ENCODE measurements at places on chromosomes 3 and 15. TPM values are rescaled to one million over a fixed set of nuclear protein-coding genes. Genes with fewer than 3 reads are reported as not detected.

DNA sequence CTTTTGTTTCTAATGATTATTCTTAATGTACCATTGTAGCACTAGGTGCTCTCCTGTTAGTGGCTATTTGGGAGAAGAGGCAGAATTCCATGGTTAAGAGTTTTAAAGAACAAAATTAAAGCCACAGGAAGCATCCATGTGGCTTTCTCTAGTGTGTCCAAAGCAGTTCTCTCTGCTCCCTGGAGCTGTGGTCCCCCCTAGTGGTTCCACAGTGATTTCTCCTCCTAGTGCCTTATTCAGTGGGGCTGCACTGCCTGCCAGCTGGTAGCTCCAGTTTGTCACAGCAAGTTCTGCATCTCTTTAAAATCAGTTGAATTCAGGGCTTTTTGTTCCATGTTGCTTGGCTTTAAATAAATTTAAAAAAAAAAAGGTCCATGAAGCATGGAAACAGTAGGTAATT, 39.6 kb upstream of the FAM98B start:
- H3K27me3 ChIP-seq: no peaks in the 10 kb centered on the region
- no peaks in the 10 kb centered on the region for H3K4me1 ChIP-seq
- no peak overlapping the region for H3K27ac ChIP-seq
- DNase-seq: no peak

- H3K27me3 ChIP-seq: no peaks in the 10 kb centered on the region
- no peaks in the 10 kb centered on the region for H3K36me3 ChIP-seq
- H3K27ac ChIP-seq: no peak overlapping the region
- H3K4me1 ChIP-seq: no peaks in the 10 kb centered on the region
- no peak for DNase-seq
- H3K4me3 ChIP-seq: no peak overlapping the region
Measured at GRCh38 chr3:132292042-132292441, 25.2 kb upstream of the ACP3 start.

- no peak overlapping the region for H3K4me3 ChIP-seq
- no peaks in the 10 kb centered on the region for H3K27me3 ChIP-seq
- no peak overlapping the region for H3K27ac ChIP-seq
- H3K4me1 ChIP-seq: no peaks in the 10 kb centered on the region
Measured at GRCh38 chr15:69444686-69445085, 7.9 kb upstream of the RPLP1 start.

DNA sequence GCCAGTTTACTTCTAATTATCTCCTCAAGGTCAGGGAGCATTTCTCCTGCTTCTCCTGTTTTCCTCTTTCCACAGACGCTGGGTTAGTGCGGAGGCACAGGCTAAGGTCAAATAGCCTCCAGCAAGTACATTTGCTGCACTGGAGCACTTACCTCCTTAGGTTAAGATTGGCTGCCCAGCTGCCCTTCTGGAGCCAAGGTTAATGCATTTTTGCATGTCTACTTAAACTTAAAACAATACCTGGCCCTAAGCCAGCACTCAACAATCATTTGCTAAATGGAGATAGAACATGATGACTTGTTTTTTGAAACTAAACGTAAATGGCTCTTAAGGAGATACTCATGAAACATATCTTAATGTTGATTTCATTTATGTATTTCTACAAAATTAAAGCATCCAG, 83.5 kb downstream of the SSR3 start:
- no peak overlapping the region for H3K4me3 ChIP-seq

GRCh38 chr15:61687124-61687523, 373.1 kb downstream of the VPS13C start:
- DNase-seq: no peak
- no peak overlapping the region for H3K27ac ChIP-seq
- H3K4me3 ChIP-seq: no peak overlapping the region
- no peaks in the 10 kb centered on the region for H3K4me1 ChIP-seq
- no peaks in the 10 kb centered on the region for H3K27me3 ChIP-seq

- H3K36me3 ChIP-seq: no peaks in the 10 kb centered on the region
- no peaks in the 10 kb centered on the region for H3K27me3 ChIP-seq
- H3K4me3 ChIP-seq: no peak overlapping the region
- H3K4me1 ChIP-seq: no peaks in the 10 kb centered on the region
- H3K27ac ChIP-seq: no peak overlapping the region
Measured at GRCh38 chr15:38349251-38349650, 96.6 kb downstream of the SPRED1 start.

- no peak overlapping the region for H3K27ac ChIP-seq
- no peaks in the 10 kb centered on the region for H3K4me1 ChIP-seq
- no peak for DNase-seq
- no peak overlapping the region for H3K4me3 ChIP-seq
- no peaks in the 10 kb centered on the region for H3K36me3 ChIP-seq
Measured at GRCh38 chr15:38042707-38043445, 108.4 kb downstream of the TMCO5A start.

- no peak overlapping the region for H3K27ac ChIP-seq
- H3K27me3 ChIP-seq: no peaks in the 10 kb centered on the region
- H3K36me3 ChIP-seq: no peaks in the 10 kb centered on the region
Measured at GRCh38 chr15:27965546-27965945, 133.6 kb downstream of the OCA2 start.

GRCh38 chr15:26590676-26591075, 182.2 kb downstream of the GABRB3 start:
- H3K27me3 ChIP-seq: no peaks in the 10 kb centered on the region
- no peak overlapping the region for H3K27ac ChIP-seq
- no peaks in the 10 kb centered on the region for H3K36me3 ChIP-seq
- H3K4me3 ChIP-seq: no peak overlapping the region
- H3K4me1 ChIP-seq: no peaks in the 10 kb centered on the region

DNA sequence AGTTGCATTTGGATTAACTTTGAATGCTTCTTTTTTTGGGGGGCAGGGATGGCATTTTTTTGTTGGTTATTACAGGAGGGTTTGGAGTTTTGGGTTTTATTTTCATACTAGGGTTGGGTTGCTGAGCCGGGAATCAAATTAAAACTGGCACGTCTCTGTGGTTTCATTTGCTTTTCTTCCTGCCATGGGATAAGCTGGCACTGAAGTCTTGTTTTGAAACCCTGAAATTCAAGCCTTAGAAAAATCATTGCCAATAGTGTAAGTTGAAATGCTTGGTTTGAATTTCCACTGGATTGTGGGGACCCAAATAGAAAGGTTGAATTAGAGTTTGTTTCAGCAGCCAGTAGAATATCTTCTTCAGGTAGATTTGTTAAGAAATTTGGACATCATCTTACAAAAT, 193.1 kb upstream of the DCBLD2 start:
- H3K27me3 ChIP-seq: no peaks in the 10 kb centered on the region
- no peak overlapping the region for H3K4me3 ChIP-seq
- H3K36me3 ChIP-seq: no peaks in the 10 kb centered on the region
- no peak for DNase-seq

GRCh38 chr15:31089368-31090047, 12.0 kb downstream of the TRPM1 start:
- H3K4me1 ChIP-seq: no peaks in the 10 kb centered on the region
- no peak overlapping the region for H3K27ac ChIP-seq
- no peaks in the 10 kb centered on the region for H3K27me3 ChIP-seq
- no peaks in the 10 kb centered on the region for H3K36me3 ChIP-seq

GRCh38 chr3:149493315-149494021, 19.0 kb downstream of the TM4SF4 start:
- no peaks in the 10 kb centered on the region for H3K27me3 ChIP-seq
- H3K4me3 ChIP-seq: no peak overlapping the region
- no peak overlapping the region for H3K27ac ChIP-seq

GRCh38 chr3:63977893-63978292, 45.4 kb downstream of the PSMD6 start:
- DNase-seq: no peak
- peak overlapping the region; percentile 0 for H3K27ac ChIP-seq
- no peaks in the 10 kb centered on the region for H3K36me3 ChIP-seq
- peaks cover 75% of the 10 kb centered on the region for H3K4me1 ChIP-seq
- H3K4me3 ChIP-seq: no peak overlapping the region
- no peaks in the 10 kb centered on the region for H3K27me3 ChIP-seq

- no peaks in the 10 kb centered on the region for H3K36me3 ChIP-seq
- H3K27ac ChIP-seq: no peak overlapping the region
- H3K27me3 ChIP-seq: no peaks in the 10 kb centered on the region
- no peak for DNase-seq
Measured at GRCh38 chr3:182766099-182766498, 27.2 kb upstream of the ATP11B start.

GRCh38 chr15:72078887-72079286, 39.1 kb downstream of the MYO9A start:
- H3K4me1 ChIP-seq: no peaks in the 10 kb centered on the region
- no peak for DNase-seq
- H3K4me3 ChIP-seq: no peak overlapping the region

DNA sequence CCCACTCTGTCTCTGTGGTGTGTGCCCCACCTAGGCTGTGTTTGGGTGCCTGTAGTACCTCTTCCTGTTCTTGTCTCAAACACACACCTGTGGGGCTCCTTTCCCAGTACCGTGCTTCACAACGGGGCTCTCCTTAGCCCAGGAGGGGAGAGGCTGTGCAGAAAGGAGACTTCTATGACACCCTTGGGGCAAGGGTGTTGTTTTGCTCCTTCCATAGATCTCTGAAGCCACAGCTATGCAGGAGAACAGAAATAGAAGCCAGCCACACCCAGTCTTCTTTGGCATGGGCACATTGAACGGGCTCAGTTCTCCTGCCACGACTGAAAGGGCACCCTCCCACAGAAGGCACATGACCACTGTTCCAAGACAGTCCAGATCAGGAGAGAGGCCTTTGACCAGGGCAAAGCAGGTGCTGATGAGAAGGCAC, 74.3 kb downstream of the LIPC start:
- no peaks in the 10 kb centered on the region for H3K27me3 ChIP-seq
- DNase-seq: no peak
- H3K4me3 ChIP-seq: no peak overlapping the region

- no peak overlapping the region for H3K27ac ChIP-seq
- H3K27me3 ChIP-seq: no peaks in the 10 kb centered on the region
- H3K4me3 ChIP-seq: no peak overlapping the region
- H3K36me3 ChIP-seq: no peaks in the 10 kb centered on the region
- H3K4me1 ChIP-seq: no peaks in the 10 kb centered on the region
Measured at GRCh38 chr15:57570994-57571393, 20.7 kb upstream of the MYZAP start.

Gene C3orf20
- not detected for polyA plus RNA-seq

Gene LAMB2
- polyA plus RNA-seq: 438 TPM

Gene LRCH3
- 9.7 TPM for polyA plus RNA-seq

Gene TMEM207
- not detected for polyA plus RNA-seq

Gene CP
- 3.7 TPM for polyA plus RNA-seq

All from pancreas (tissue), 10 donors.